ENCODE measurements at places on chromosomes 3 and 15.

DNA sequence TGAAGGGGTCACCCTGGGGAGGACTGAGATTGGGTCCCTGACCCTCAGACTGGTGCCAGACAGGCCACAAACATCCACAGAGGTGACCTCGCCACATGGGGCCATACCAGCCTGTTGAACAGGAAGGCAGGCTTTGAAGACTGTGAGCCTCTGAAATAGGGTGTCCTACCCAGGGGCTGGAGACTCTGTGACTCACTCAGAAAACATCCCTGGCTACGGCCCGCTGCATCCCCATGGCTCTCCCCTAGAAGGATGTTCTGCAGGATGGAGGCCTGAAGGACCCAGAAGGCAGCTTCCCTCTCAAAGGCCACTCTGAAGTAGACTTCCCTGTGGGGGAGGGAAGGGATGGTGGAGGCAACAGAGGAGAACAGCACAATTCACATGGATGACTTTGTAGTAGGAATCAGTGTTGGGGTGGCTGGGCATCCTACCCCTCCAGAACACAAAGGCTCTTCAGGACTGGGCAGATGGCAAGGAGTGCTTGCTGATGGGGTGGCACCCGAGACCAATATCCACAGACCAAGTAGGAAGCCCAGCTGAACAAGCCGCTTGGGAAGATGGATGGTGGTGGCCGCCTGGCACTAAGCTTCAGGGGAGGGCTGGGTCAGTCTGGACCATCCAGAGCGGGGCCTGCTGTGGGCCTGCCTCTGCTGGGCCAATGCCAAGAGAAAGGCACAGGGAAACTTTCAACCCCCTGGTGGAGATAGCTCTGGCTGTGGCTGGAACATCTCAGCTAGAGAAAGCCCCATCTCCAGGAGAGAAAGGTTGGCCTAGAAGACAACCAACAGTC is 37.6 kb upstream of the DUSP7 start:
- no peak for DNase-seq

DNA sequence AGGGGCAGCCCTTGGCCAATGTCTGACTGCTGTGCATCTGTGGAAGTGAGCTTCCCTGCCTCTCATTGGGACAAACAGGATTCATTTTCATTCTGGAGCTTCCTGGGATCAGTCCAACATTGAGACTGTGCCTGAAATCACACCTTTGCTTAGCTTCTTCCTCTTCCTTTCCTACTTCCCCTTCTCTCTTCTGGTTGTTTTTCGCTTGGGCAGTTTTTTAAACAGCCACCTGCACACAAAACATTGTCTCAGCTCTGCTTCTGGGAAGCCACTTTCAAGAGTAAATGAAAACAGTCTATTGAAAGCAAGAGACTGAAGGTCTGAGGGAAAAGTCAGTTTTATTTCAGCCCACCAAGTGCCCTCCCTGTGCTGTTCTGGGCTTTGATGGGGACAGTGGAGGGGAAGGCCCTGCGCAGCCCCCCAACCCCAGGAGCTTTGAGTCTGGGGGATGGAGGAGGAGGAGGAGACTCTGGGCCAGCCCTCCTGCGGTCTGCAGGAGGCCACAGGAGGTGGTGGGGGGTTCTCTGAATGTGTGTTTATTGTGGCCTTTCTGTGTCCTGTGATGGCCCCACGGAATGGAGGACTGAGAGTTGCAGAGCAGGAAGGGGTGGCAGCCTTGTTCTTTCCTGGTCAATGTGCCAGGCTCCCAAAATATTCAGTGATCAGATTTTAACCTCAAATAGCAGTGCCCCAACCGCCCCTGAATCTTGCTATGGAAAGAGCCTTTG is 7.8 kb upstream of the ISLR2 start:
- DNase-seq, result no peak

- DNase-seq, result no peak
These were observed 33.5 kb upstream of the USP8 start for GRCh38 chr15:50390554-50391264.

GRCh38 chr15:69808756-69809155 is 289.0 kb downstream of the TLE3 start:
- DNase-seq, result no peak

GRCh38 chr3:78913711-78914110 is 854.1 kb downstream of the ROBO1 start:
- DNase-seq, result no peak

All from stimulated activated CD8-positive, alpha-beta memory T cell treated with anti-CD3 and anti-CD28 coated beads, Interleukin-2, amount 100 ng/mL, for 48 hours (primary cell).